ENCODE measurements at places on chromosomes 2 and 18.

GRCh38 chr2:134268265-134268664, 14.4 kb downstream of the MGAT5 start:
- H3K27ac ChIP-seq = no peak overlapping the region
- H3K4me1 ChIP-seq = peaks cover 2% of the 10 kb centered on the region
- no peaks in the 10 kb centered on the region for H3K27me3 ChIP-seq
- no peak for DNase-seq

DNA sequence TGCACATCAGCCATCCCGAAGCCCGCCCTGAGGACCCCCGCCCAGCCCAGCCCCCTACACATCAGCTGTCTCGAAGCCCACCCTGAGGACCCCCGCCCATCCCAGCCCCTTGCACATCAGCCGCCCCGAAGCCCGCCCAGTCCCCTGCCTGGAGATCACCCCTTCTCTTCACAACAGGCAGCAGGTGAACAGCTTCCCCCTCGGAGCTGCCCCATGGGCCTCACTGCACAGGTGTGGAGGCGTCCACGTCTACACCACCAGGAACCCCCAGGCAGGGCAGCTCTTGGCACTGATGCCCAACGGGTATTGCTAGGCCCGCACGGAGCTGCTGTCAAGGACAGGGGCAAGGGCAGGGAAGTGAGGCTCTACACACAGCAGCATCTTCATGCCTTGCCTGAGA, 137.6 kb downstream of the HDAC4 start:
- H3K27ac ChIP-seq = no peak overlapping the region
- no peaks in the 10 kb centered on the region for H3K27me3 ChIP-seq
- H3K36me3 ChIP-seq = no peaks in the 10 kb centered on the region
- H3K4me1 ChIP-seq = peaks cover 55% of the 10 kb centered on the region

DNA sequence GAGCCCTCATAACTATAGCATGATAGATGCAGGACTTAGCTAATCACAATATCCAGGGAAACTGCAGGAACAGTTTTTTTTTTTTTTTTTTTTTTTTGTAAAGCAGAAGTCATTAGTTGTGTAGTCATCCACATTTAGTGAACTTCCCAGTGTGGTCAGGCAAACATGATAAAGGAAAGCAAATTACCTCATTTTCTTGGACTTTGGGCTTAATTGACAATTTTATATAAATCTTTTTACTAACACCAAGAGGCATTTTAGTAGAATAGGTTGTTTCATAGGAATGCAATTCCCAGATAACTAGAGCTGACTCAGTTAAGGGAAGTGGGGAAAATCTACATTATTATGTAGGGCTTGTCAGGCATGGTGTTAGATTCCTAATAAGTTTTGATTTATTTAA, 142.7 kb upstream of the GCFC2 start:
- H3K27ac ChIP-seq = no peak overlapping the region
- H3K4me1 ChIP-seq = no peaks in the 10 kb centered on the region
- H3K36me3 ChIP-seq = no peaks in the 10 kb centered on the region
- no peak for DNase-seq
- H3K27me3 ChIP-seq = no peaks in the 10 kb centered on the region
- H3K4me3 ChIP-seq = no peak overlapping the region

GRCh38 chr2:222842491-222843174, 18.2 kb upstream of the ACSL3 start:
- peak overlapping the region; percentile 27 for H3K4me3 ChIP-seq
- H3K27ac ChIP-seq = no peak overlapping the region
- H3K27me3 ChIP-seq = no peaks in the 10 kb centered on the region
- DNase-seq = peak; percentile 9

DNA sequence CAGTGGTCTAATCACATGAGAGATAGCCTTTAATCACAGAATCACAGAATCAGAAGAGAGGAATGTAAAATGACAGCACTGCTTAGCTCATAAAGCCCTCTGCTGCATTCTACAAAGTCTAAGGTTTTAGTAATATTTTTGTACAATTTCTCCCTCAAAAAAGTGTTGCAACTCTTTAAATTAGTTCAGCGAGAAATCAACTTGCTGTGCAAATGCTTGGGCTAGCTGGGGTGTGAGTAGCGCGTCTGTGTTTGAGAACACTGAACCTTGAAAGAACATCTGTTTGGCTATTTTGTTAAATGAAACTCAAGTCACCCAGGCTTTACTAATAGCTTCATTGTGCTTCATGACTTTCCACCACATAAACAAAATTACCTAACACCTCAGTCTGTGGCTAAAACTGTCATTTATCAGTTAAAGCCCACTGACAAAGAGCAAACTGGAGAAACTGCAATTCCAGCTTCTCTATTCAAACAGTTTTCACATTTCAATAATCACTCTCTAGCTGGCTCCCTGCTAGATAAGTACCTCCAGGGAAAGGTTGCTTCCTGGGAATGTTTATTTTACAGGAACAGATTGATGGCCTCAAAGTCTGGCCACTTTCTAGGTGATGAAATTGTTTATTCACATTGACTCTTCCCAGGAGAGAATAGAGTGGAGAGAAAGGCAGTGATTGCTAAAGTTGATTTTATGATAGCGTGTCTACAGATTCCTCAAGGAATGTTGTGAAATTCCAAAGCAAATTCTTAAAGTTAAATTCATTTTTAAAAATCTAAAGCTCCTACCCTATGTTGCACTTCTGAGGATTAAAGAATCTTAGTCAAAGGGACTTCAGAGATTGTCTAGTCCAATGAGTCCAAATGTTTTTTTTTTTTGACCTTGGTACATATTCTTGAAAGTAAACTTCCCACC, 36.0 kb upstream of the STAT1 start:
- no peaks in the 10 kb centered on the region for H3K27me3 ChIP-seq
- H3K4me1 ChIP-seq = peaks cover 4% of the 10 kb centered on the region
- no peak overlapping the region for H3K4me3 ChIP-seq
- no peak overlapping the region for H3K27ac ChIP-seq
- DNase-seq = peak; percentile 15
- H3K36me3 ChIP-seq = no peaks in the 10 kb centered on the region

DNA sequence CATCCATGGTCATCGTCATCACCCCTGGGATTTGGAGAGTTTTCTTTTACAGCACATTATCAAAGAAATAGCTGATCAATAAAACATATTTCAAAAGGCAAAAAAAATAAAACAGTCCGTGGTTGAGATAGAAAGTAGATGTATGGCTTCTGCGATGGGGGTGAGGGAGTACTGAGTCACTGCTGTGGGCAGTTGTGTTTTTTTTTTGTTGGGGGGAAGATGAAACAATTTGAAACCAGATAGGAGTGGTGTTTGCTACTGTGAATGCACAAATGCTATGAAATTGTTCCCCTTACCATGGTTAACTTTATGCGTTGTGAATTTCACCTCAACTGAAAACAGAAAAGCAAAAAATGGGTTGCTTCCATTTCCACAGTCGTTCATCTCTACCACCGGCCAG, 11.9 kb upstream of the SALL3 start:
- H3K27ac ChIP-seq = no peak overlapping the region
- H3K4me3 ChIP-seq = no peak overlapping the region
- no peak for DNase-seq
- peaks cover 56% of the 10 kb centered on the region for H3K27me3 ChIP-seq
- H3K36me3 ChIP-seq = no peaks in the 10 kb centered on the region

- H3K36me3 ChIP-seq = peaks cover 23% of the 10 kb centered on the region
- peaks cover 42% of the 10 kb centered on the region for H3K4me1 ChIP-seq
- H3K27me3 ChIP-seq = no peaks in the 10 kb centered on the region
- peak overlapping the region; percentile 96 for H3K27ac ChIP-seq
Observed at GRCh38 chr2:30147196-30147714, 448 bp downstream of the YPEL5 start.

DNA sequence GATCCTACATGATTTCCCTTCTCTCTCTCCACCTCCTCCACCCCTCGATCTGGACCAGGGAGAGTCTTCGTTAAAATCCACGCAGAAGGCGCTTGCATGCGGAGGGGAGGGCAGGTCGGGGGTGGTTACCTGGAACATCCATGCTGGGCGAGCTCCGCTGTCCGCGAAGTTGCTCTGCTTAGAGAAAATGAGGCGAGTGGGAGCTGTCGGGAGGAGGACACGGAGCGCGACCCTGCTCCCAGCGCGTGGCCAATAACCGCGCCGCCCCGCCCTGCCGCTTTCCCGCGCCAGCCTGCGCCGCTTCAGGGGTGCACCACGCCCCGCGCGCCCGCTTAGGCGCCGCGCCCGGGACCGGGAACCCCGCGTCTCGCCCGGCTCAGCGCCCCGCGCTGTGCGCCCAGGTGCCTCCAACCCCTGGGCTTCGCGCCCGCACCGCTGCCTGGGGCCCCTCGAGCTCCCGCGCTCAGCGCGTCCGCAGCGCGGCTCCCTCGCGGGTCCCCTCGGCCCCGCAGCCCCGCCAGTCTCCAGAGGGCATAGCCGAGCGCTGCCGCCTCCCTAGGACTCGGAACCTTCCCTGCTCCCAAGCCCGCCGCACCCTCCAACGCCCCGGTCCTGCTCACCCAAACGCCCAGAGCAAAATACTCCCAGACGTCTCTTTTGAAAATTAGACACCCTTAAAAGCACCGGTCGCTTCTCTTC, 636 bp downstream of the CBLN2 start:
- no peaks in the 10 kb centered on the region for H3K4me1 ChIP-seq
- DNase-seq = peak; percentile 25
- peaks cover 42% of the 10 kb centered on the region for H3K27me3 ChIP-seq
- H3K27ac ChIP-seq = no peak overlapping the region
- H3K36me3 ChIP-seq = no peaks in the 10 kb centered on the region

- H3K4me1 ChIP-seq = peaks cover 15% of the 10 kb centered on the region
- H3K27ac ChIP-seq = no peak overlapping the region
- no peaks in the 10 kb centered on the region for H3K27me3 ChIP-seq
Observed at GRCh38 chr18:58117786-58118403, 73.9 kb downstream of the NEDD4L start.

- H3K27ac ChIP-seq = no peak overlapping the region
- no peaks in the 10 kb centered on the region for H3K27me3 ChIP-seq
- no peak for DNase-seq
- no peak overlapping the region for H3K4me3 ChIP-seq
Observed at GRCh38 chr2:122218596-122218995, 463.1 kb downstream of the TSN start.

DNA sequence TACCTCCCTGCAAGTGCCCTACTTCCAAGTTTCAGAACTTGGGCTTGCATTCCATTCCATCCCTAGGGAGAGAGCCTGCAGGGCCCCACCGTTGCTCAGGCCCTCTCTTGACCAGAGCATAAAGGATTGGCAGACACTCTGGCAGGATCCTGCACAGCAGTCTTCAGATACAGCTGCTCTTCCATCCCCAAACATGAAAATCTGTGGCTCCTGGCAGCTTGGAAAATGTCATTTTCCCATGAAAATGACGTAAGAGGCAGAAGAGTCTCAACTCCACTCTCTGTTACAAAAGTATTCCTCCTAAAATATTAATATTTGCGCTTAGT, 162.6 kb downstream of the GFPT1 start:
- H3K36me3 ChIP-seq = no peaks in the 10 kb centered on the region
- no peak for DNase-seq
- no peak overlapping the region for H3K27ac ChIP-seq
- no peaks in the 10 kb centered on the region for H3K27me3 ChIP-seq
- no peaks in the 10 kb centered on the region for H3K4me1 ChIP-seq
- no peak overlapping the region for H3K4me3 ChIP-seq

DNA sequence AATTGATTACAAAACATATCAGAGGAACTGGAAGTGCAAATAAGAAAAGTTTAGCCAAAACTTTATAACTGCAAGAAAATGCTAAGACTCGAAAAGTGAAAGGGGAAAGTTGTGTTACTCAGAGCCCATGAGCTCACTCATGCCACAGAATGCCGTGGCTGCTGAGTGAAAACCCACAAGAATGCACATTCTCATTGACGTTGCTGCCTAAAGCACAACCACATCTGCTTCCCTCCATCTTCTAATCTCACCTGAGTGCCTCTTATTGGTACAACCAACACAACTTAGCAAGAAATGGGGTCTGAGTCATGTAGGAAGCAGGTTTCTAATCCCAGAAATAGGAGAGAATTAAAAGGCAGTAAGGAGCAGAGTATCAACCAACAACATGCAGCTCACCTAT, 259.7 kb downstream of the LNPK start:
- H3K36me3 ChIP-seq = no peaks in the 10 kb centered on the region
- H3K27ac ChIP-seq = no peak overlapping the region
- DNase-seq = no peak

DNA sequence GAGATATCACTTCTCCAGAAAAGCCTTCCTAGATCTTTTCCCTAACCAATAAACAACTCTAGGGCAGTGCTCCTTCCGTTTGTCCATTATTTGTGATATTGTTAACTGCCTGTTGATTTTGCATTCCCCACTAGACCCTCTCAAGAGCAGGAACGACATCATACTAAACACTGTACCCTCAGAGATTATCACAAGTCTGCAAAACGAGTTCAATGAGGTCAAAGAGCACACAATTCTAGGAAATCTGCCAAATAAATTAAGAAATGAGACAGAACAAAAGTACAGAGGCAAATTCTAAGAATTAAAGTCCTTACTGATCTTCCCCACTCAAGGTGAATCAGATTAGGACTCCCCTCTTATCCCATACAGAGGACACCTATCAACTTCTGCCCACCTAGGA, 7.6 kb downstream of the RTTN start:
- no peaks in the 10 kb centered on the region for H3K4me1 ChIP-seq
- H3K36me3 ChIP-seq = peaks cover 46% of the 10 kb centered on the region
- no peak overlapping the region for H3K27ac ChIP-seq
- DNase-seq = no peak
- H3K4me3 ChIP-seq = no peak overlapping the region

DNA sequence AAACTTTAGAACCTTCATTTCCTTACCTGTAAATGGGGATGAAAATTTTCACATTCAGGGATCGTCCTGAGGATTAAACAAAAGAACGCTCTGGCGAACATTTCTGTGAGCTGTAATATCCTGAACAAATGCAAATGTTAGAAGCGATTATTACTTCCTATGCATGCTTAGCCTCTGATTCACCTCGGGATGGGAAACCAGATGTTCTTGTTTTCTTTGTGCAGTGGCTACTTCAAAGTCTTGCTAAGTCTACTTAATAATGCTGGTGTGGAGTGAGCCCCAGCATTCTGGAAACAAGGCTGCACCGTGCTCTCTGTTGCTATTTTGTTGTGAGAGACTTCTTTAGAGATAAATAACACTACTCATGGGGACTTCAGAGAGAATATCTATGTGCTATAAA, 119.1 kb upstream of the PELI1 start:
- H3K27ac ChIP-seq = no peak overlapping the region
- H3K4me1 ChIP-seq = peaks cover 12% of the 10 kb centered on the region

- H3K36me3 ChIP-seq = peaks cover 12% of the 10 kb centered on the region
- peaks cover 59% of the 10 kb centered on the region for H3K4me1 ChIP-seq
- H3K27me3 ChIP-seq = no peaks in the 10 kb centered on the region
Observed at GRCh38 chr2:74851191-74851566, 17.3 kb downstream of the HK2 start.

GRCh38 chr18:30192216-30192615, 850.3 kb downstream of the DSC3 start:
- H3K27me3 ChIP-seq = no peaks in the 10 kb centered on the region
- H3K4me3 ChIP-seq = no peak overlapping the region
- H3K27ac ChIP-seq = no peak overlapping the region
- H3K36me3 ChIP-seq = no peaks in the 10 kb centered on the region

Data from common myeloid progenitor, CD34-positive (primary cell).